ENCODE measurements at places on chromosomes 6 and 20.

DNA sequence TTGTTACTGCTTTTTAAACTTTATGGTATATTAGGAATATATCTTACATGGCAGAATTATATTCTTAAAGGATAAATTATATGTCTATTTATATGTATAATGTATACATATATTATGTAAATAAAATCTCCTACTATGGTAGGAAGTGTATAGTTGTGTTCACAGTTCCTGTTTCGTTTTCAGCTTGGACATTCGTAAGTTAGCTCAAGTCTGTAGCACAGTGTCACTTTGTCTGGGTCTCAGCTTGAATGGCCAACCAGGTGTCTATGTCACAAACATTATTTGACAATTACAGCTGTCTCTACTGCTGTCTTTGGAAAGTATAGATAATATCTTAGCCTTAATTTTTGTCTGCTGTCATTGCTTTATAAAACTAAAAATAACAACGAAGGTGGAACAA, 303.9 kb downstream of the CDKAL1 start:
- DNase-seq: no peak

GRCh38 chr6:28340310-28341095, 4.6 kb upstream of the ZSCAN31 start:
- no peak for DNase-seq

DNA sequence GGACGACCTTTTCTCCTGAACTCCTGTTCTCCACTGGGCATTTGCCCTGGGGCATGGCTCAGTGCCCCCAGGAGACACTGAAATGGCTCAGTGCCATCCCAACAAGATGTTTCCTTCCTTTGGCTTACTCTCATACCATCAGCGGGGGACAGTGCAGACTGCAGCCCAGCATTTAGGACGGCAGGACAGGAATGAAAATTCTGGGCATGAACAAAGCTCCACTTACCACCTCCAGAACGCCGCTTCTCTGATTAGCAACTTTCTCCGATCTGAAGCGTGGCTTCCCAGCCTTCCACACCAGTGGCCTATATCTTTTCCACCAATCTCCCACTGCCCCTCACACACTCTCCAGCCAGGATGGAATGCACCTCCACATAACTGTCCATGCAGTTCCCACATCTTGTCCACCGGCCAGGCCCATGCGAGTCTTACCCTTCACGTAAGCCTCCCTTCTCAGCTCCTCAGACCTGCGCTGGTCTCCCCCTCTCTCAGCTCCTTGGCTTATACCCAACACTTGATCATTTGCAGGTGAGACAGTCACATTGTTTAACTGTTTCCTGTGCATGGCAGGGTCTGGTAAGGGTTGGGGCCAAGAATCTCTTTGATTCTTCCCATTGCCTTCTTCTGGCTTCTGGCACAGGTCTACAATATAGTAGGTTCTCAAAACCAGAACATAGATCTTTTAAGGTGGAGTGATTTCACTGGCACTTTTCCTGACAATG, 114.5 kb downstream of the FYN start:
- no peak for DNase-seq

GRCh38 chr20:37518606-37519507, 2.2 kb upstream of the NNAT start:
- DNase-seq: no peak

DNA sequence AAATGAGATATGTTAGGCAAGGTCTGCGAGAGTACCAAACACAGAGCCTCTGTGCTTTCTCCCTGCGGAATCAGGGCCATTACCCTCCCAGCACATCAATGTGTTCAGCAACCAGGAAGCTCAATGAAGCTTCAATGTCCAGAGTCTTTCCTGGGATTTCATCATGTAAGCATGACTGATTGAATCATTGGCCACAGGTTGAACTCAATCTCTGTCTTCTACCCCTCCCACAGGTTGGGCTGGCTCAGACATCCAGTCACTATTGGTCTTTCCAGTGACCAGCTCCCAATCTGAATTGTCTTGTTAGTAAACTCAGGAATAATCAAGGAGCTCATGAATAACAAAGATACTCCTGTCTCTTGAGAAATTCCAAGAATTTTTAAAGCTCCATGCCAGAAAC, 2.7 kb upstream of the DTD1 start:
- peak; percentile 88 for DNase-seq

DNA sequence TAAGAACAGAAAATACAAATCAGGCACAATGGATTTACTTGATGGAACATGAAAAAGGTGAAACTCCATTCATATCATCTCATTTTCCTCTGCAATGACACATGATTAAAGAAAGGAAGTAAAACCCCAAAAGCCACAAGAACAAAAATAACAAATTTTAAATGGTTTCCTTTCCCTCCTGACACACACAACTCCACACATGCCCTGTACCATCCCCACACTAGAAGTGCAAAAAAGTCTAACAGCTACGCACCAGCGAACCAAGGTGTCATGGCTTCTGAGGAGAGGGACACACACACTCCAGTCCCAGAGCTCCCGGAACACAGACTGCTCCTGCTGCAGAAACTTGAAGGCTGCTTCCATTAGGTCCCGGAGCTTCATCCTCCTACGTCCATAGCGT, 25.3 kb downstream of the MDN1 start:
- no peak for DNase-seq

GRCh38 chr6:32883789-32884188, 29.8 kb downstream of the PSMB9 start:
- peak; percentile 80 for DNase-seq

DNA sequence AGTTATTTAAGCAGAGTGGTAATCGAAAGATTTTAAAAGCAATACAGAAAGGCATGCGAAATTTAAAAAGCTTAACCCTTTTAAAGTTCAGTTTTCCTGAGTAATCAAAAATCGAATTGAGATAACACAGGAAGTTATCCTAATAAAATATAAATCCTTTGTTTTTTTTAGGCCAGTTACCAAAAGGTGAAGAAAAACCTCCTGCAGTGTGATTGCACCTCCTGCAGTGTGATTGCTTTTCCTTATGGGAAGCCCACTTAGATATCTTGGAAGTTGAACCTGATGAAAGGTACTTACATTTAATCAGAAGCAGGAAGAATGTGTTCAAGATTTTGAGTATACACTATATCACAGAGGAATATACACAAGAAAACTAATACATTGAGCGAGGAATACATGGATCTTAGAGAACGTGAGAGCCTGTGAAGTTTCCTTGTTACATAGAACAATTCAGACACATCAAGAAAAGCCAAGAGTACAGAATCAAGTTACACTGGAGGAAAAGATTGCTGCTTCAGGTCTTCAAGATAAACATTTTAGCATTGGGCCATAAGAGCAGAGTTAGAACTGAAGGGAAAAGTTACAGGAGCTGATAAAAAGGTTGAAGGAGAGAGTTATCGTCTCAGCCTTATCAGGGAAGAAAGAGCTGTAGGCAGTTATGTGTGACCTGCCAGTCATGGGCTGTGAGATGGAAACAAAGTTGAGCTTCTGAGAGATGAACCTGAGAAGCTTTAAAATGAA, 7.7 kb upstream of the TMEM181 start:
- DNase-seq: no peak

DNA sequence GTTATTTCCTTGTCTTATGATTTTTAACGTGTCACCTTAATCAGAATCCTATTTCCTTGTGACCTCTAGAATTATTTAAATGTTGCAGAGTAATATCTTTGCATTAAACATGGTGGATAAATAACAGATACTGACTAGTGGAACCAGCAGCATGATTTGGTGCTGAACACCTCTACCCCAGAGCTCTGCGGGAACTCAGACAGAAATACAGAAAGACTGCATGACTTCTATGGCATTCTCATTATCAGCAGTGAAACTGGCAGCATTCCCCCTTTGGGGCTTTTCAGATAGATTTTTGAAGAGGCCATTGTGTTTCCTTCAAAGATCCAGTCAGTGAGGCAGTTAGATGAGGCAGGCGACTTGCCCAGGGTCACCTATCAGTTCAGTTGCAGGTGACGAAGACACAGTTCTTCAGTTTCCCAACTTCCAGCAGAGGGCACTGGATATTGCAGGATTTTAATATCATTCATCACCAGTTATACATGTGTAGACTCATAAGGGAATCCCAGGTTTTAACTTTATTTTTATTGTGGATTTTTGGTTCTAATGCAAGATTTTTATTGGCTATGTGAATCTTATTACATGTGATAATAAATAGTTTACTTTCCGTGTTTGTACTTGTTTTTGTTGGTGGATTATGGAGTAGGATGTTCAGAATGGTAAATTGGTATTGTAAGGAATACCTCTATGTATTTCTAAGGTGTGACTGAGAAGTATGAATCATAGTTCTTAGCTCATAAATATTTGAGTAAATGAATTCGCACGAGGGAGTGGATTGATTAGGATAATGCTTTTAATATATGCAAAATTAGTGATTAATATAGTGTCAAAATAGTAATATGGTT, 81.3 kb downstream of the AFDN start:
- DNase-seq: peak; percentile 39

DNA sequence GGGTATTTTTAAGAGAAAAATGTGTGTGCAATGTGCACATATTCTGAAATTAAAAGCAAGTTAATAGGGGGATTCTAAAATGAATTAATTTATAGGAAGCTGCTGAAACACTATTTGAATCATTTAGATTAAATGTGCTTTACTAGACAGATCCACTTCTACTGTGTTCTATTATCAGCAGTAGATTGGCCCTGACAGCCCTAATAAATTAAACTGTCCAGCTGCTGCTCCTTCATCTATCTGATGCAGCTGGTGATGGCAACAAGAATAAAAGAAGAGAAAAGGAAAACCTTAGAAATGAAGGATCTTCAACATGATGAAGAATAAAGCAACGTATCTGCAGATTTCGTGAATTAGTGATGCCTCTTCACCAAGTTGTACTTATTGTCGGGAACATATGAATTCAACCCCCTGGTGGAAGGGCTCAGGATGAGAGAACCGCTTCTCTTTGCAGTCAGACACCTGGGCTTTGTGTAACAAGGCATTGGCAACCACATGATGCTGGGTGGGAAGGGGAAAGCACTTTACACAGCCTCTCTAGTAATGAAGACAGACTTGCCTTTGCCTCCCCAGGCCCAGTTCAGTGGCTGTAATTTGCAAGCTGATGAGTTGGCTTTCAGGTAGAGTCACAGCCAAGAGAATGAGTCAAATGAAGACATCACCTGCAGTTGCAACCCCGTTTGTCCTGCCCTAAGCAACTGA, 94.4 kb downstream of the LAMP5 start:
- DNase-seq: no peak

DNA sequence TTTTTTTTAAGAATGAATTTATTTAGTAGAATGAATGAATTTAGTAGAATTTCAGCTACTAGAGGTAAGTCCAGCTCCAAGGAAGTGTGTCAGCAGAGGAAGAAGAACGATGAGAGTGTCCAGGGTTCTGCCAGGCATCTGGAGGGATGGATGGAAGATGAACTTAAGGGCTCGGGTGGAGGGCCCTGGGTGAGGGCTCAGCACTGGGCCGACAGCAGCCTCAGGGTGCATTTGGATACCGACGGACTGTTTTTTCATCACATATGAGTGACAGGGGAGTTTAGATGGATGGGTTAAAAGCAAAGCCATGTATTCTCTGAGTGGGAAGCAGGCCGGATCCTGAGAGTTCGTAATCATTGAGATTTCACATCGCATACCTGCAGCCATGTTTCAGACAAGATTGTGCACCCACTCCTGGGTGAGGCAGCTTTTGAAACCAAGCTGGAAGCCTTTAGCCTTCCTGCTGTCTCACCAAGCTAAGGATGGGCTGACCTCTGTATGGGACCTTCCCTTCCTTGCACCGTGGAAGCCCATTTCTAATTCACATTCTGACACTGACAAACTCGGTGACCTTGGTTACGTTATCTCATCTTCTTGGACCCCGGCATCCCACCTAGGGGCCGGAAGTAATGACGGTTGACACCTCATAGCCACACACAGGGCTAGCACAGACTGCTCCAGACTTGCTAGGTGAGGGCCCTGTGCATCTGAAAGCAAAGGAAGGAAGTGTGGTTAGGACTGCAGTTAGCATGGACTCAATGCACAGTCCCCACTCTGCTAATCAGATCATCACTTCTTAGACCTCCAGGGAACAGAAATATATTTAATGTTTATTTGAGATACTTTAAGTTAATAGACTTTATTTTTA, 228.5 kb downstream of the SLC24A3 start:
- no peak for DNase-seq

DNA sequence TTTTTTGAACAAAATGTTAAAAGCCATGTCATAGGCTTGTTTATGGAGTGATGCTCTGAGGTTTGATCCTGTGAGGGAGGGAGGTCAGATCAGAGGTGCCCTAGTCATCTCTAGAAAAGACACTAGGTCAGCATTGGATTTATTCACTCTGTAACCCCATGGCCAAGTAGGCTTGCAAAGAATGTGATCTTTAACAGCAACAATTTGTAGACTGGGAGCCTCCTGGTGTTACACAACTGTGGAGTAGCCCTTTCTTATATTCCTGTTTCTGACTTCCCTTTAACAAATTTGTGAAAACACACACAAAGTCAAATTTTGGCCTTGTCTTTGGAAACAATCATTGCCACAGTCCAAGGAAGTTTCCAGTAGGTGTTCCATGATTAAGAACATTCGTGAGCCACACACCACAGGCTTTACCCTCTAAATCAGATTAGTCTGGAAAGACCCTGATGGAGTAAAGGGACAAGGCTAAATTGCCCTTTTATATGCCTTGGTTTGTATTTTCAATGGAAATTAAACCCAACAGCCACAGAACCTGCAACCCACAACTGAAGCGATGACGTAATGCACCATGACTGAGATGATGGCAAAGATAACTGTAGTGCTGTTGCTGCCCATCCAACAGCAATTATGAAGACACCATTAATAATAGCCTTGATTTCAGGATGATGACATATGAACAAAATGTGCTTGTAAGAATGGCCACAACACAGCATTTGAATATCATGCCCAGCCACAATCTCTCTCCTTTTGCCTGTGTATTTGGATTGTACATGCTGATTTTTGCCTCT, 22.1 kb downstream of the SCP2D1 start:
- DNase-seq: no peak

DNA sequence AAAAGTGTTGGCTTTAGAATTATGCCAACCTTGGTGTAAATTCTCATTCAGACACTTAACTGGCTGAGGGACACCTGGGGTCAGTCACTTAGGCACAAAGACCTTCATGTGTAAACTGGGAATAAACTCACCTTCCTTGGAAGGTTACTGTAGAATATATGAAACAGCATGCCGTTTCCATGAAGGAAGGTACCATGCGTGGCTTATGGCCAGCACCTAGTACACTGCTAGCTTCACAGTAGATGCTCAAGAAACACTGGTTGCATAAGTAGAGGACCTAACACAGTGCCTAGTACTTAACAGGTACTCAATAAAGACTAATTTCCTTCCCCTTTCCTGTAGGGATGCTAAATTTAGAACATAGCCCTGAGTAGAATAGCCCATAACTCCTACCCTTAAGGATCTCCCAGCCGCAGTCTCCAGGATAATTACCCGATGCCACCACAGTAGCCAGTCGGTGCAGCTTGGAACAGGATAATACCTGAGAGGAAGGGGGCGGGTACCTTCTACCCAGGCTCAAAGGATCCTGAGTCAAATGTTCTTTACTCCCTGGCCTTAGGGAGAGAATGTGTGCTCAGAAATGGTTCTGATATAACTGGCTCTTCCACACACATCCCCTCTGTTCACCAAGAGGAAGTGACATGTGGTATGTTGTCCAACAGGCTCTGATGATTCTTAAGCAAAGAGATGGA, 3.6 kb downstream of the BCL2L1 start:
- no peak for DNase-seq

DNA sequence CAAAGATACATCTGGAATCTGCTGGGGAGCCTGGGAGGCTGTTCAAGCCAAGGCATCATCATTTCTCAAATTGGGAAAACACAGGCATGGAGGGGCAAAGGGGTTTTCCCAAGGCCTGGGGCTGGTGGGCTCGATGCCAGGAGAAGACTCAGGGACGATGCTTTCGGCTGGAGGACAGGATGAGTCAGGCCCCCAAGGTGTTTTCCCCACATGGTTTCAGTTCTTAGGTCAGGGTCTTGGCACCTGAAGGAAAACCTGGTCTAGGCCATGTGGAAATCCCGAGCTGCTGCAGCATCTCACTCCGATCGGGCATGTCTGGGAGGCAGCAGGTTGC, 348.1 kb downstream of the CDC5L start:
- DNase-seq: peak; percentile 46

Data from fibroblast of the aortic adventitia (primary cell).